NCI-H2081 (cell line): ENCODE measurements at places on chromosomes 2 and 18.

GRCh38 chr2:32901313-32901712 is 45.4 kb upstream of the LTBP1 start:
- no peak for DNase-seq

DNA sequence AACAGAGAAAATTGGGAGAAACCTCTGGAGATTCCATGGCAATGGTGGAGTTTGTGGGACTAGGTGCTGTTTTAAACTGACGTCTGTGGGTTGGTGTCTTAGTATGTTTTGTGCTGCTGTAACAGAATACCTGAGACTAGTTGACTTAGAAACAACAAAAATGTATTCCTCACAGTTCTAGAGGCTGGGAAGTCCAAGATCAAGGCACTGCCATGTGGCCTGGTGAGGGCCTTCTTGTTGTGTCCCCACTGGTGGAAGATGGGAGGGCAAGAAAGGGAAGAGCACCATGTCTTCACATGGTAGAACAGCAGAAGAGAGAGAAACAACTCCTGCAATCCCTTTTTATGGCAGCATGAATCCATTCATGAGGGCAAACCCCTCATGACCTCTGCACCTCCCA is 6.8 kb upstream of the ZC3H6 start:
- DNase-seq = no peak

- DNase-seq = no peak
Measured at GRCh38 chr2:96065381-96065930, 30.7 kb upstream of the GPAT2 start.

DNA sequence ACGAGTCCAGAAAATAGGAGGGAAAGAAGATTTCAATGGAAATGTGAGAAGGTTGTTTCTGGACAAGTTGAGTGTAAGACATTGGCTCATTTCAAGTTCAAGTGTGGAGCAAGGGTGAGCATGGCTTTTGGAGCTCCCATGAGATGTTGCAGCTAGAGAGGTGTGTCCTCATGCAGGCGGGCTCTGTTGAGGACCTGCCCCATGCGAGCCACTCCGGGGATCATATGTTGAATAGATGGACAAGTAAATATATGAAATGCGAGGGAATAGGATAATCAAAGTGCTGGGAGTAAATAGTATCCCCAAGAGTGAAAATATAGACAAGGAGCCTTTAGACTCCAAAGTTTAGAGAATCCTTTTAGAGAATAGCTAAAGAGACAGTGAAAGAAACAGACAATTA is 200.4 kb upstream of the NRP2 start:
- no peak for DNase-seq

DNA sequence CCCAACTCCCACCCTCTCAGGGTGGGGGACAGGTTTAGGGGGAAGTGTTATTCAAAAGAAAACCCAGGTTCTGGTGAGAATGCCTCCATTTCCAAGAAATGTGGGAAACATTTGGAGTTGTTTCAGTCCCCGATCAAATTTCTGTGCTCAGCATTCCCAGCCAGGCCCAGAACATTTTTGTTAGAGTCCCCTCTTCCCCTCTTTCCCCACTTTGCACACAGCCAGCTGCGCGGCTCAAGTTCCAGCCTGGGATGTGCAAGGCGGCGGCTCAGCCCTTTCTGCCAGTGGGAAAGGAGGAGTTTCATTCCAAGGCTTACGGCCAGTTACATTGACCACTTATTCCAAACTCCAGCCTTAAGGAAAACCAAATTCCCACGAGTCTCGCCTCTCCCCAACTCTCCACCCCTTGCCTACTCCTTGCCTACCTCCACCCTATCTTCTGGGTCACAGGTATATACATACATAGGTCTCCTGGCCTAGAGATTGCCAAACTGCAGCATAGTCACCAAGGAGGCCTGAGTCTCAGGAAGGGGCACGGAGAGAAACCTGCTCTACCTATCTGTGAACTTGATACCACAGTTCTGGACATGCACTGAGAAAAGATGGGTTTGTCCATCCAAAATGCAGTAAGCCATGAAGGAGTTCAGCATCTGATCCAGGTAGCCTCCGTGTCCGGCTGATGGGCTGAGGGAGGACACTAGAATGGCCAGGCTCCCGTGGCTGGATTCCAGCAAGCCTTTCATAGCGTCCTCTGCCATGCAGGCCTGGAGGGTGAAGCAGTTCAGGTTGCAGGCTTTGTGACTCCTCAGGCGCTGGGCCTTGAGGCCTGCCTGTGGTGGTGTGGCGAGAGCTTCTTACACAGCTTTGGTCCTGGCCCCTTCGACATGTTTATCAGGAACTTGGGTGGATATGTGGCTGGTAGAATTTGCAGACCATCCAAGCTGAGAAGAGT is 154.5 kb downstream of the ZFP36L2 start:
- no peak for DNase-seq

DNA sequence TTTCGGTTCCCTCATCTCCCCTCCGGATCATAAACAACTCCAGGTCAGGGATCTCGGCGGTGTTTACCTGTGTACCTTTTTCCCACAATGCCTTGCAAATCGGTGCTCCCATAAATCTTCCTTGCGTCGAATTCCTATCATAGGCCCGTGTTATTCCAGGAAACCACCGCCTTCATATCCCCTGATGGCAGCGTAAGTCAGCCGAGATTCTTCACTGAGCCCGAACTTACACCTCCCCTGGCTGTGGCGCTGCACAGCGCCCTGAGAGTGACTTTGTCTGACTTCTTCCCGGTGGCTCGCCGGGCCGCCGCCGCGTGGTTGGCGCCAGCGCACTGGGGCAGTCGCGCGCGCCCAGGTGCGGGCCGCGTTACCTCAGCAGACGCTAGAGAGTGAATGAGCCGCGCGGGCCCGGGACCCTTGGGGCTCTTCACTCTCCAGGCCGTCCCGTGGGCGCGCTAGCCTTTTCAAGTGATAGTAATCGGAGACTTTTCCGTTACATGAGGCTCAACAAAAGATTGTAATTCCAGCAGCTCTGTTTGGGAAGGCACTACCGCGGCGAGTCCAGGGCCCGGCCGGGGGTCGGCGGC is 101.6 kb downstream of the SPTBN1 start:
- DNase-seq = peak; percentile 79

GRCh38 chr2:217065012-217065290 is 205.1 kb upstream of the TNP1 start:
- DNase-seq = no peak

DNA sequence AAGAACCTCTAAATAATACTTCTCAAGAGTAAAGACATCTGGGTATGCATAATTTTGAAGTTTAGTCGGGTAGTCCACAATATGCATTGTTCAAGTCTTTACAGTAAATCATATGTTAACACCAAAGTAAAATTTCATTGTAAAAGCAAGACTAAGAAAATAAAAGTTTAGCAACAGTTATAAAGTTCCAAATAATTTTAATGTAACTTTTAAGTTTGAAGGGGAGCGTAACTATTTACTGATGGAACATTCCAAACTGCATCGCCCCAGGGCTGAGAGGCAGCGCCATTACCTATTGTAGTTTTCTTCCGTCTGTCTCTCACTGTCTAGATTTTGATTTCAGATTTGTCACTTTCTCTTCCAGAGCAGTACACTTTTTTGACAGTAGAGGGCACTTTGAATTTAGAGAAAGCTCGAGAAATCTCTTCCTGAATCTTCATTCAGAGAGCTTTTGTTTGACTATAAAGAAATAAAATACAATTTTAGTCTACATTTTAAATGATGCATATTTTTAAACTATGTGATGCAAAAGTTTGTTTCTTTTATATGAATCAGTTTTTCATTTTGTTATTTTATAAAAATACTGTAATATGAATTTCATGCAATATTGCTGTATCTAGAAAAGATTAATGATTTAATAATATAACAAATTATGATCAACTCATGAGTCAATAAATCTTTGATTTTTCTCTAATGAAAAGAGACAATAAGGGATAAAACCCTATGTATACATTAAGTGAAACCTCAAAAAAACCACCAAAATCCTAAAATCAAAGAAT is 389.8 kb downstream of the FIGN start:
- peak; percentile 89 for DNase-seq

DNA sequence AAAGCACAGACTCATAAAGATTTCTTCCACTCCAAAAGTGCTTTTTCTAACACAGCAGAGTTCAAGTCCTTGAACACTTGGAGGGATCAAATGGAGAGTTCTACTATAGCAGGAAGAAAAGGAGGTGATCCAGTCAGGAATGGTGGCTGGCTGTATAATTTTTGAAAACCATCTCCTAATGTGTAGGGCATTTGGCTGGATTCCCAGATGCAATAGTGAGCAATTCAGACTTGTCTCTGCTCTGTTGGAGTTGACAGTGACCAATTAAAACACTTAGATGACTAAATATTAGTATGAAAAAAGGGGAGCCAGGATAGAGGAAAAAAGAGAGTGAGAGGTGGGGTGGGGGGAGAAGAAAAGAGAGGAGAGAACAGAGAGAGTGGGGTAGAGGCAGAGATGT is 5.3 kb upstream of the G6PC2 start:
- DNase-seq = peak; percentile 77

- no peak for DNase-seq
Measured at GRCh38 chr2:42829671-42830440, 37.5 kb upstream of the HAAO start.

DNA sequence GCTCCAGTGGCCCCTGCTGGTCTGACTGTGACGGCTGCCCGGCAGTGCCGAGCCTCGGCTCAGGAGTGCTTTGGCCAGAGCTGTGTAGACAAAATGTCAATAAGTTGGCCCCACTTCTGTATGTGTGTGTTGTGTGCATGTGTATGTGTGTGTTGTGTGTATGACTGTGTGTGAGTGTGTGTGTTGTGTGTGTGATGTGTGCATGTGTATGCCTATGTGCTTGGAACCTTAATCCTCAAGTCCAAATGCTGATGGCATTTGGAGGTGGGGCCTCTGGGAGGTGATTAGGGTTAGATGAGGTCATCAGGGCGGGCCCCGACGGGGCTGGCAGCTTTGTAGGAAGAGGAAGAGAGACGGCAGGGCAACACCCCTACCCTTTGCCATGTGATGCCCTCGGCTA is 269.0 kb downstream of the DCDC2C start:
- no peak for DNase-seq

GRCh38 chr2:2013476-2013875 is 269.2 kb upstream of the PXDN start:
- DNase-seq = no peak

- DNase-seq = no peak
Measured at GRCh38 chr18:10086458-10087210, 172.8 kb downstream of the VAPA start.

DNA sequence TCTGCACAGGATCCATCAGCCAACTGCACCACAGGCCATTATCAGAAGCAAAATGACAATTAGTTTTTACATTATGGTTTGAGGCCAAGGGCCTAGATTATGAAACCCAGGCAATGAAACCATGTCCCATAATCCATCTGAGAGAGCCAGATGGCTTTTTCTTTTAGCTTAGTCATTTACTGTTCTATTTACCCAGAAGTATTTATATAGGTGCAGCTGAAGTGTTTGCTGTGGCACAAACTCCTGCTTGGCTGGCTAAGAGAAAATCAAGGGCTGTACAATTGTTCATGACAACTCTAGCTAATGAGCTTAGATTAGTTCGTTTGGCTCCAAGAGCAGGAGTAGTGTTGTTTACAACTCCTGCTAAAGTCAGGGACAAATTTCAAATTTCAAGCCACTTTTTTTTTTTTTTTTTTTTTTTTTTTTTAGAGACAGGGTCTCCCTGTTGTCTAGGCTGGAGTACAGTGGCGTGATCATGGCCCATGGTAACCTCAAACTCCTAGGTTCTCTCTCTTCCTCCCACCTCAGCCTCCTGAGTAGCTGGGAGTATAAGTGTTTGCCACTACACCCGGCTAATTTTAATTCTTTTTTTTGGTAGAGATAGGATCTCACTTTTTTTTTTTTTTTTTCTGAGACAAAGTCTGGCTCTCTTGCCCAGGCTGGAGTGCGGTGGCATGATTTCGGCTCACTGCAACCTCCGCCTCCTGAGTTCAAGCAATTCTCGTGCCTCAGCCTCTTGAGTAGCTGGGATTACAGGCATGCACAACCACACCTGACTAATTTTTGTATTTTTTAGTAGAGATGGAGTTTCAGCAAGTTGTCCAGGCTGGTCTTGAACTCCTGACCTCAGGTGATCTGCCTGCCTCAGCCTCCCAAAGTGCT is 18.4 kb upstream of the REV1 start:
- peak; percentile 97 for DNase-seq

GRCh38 chr2:149430743-149431736 is 100.7 kb downstream of the LYPD6 start:
- no peak for DNase-seq

DNA sequence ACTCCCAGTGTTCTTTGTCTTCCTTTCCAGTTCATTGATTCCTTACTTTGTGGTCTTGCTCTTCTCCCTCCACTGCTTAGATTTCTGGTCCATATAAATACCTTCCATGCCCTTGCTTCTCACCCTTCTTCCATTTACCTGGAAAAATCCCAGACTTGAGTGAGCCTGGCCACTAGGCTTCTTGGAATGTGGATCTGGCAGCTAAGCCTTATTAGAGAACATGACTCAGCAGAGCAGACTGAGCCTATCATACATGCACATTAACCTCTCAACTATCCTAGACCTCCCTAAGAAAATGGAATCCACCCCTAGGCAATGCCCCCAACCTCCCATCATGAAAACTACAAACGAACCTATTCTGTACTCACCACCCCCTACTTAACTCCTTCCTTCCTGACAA is 127.7 kb downstream of the RHBDD1 start:
- no peak for DNase-seq

GRCh38 chr18:70116949-70117348 is 88.5 kb downstream of the RTTN start:
- no peak for DNase-seq

DNA sequence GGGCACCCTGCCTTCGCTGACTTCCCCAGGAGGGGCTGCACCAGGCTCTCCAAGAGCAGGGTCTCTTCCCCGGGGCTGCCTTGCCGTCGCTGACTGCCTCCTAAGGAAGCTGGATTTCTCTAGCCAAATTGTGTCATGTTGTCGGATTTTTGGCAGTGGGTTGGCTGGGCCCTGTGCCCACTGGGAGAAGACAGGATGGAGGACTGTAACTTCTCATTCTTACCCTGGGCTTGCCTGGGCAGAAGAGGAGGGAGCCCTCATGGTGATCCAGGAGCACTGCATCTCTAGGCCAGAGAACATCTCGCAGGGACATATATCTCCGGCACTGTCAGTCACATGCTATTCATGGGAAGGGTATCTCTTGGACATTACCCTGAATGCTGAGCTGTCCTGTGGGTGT is 6.3 kb downstream of the MYO7B start:
- no peak for DNase-seq
